ENCODE measurements at places on chromosomes 12 and 14.

DNA sequence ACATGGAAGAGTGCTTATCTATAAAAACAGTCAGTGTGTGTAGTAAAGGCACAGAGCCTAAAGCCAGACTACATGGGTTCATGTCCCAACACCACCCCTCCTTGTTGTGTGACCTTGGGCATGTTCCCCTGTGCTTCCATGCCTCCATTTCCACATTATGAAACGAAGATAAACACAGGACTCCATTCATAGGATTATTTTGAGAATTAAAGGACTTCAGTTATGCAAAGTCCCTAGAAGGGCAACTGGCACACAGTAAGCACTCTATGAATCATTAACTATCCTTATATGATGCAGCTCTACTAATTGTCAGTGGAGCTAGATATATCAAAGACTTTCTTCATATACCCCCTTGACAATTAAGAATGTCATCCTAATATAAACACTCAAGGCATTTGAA lies 17.8 kb downstream of the IFNG-AS1 start:
- no peak for DNase-seq

DNA sequence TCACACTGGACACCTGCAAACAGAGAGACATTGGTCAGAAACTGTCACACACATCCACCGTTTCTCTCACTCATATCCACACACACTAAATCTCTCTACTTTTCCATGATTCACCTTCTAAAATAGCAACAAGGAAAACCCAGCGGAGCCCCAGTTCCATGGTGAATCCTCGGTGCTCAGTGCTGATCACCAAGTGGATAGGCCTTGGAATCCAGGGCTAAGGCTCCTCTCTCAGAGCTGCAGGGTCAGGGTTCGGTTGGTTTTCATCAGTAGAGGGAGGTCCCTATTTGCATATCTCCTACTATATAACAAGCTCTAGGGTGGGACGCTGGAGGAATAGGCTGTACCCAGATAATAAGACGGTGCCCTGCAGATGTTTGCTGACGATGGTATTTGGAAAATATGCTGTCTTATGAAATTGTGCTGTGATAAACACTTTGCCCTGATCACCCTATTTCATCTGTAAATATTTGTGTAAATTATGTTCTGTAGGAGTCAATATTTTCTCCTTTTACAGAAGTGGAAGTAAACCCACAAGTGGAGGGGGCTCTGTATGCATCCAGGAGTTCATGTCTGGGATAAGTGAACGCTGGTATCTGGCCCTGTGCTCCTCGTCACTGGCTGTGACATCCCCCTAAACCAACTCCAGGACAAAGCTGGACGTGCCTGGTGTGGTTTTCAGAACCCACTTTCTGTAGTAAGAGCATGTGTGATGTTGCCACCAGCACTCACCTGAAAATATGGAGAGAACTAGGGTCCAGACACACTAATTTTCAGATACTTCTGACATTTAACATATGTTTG lies 709.2 kb downstream of the TMEM121 start:
- no peak for DNase-seq

DNA sequence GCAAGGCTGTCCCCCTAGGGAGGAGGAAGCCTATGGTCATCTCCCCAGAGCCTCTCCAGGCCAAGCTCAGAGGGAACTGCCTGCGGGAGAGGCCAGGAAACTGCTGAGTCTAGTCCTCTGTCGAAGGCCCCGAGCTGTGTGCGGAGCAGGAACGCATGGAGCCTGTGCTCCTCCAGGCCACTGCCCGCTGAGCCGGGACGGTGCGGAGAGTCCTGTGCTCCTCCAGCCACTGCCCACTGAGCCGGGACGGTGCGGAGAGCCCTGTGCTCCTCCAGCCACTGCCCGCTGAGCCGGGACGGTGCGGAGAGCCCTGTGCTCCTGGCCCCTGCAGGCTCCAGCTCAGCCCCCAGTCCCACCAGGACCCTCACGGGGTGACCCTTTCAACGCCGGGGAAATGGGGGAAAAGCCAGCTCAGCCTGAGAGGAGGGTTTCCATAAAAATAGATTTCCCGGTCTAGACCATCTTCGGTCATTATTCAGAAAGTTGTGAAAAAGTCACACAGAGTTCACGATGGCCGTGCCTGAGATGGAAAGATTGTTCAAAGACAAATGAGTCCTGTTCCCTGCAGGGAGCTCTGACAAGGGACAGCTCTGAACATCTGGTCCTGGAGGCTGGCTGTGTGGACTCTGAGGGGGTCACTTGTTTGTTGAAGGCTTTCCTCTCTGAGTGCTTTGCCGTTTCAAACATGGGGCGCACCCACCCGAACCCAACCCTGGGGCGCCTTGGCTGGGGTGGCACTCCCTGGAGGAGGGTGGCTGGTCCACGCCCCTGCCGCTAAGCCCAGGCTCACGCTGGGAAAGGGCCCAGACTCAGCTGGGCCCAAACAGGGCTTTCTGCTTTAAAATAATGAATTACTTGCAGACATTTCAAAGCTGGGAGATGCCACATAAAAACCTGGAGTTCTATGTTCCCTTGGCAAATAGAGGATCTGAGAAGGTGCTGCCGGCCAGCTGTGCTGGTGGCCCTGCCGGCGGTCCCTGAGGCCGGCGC lies 85.5 kb downstream of the ADGRD1 start:
- no peak for DNase-seq

DNA sequence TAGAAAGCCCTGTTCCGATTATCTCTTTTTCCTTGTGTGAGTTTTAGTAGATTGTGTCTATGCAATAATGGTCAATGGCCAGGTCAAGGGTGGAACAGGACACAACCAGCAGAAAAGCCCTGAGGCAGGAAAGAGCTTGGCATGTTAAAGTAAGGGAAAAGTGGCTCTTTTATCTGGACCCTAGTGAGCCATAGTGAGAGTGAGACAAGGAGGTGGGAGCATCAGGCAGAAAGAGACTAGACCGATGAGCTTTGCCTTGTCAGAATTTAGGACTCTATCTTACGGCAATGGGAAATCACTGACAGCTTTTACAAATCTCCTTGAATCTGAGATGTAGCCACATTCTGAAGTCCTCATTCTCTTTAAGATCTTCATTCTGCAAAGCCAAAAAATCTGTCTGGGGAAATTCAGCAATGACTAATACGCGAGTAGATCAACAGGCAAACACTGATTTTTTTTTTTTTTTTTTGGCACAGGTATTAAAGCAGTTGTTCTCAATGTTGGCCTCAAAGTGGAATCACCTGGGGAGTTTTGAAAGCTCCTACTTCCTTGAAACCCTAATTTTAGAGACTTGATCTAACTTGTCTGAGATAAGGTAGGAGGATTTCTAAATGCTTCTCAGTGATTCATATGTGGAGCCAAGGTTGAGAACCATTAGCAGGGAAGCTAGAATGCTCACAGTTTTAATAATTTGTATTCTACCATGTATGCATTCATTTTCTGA lies 33.9 kb downstream of the TMEM19 start:
- no peak for DNase-seq

DNA sequence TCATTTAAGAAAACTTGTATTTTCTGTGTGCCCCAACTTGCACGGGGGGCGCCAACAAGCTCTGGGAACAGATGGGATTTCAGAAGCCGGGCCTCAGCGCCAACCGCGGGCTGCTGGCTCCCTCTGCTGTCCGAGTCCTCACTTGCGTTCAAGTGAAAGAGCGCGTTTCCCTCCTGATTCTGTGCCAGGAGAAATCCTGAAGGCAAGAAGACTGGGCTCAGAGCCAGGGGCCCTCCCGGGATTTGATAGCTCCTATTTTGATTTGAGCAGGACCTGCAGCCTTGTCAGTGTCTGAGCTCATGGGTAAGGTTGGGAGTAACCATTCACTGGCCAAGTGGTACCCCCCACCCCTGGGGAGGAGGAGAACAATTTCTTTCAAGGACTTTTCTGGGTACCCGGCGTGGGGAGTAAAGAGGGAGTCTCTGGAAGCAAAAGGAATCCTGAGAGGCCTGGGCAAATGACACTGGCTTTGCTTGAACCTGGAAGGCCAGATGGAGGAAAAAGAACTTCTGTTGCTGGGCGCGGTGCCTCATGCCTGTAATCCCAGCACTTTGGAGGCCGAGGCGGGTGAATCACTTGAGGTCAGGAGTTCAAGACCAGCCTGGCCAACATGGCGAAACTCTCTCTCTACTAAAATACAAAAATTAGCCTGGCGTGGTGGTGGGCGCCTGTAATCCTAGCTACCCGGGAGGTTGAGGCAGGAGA lies 179.0 kb upstream of the RGS6 start:
- DNase-seq: peak; percentile 66

Measured in thoracic aorta (tissue), 2 donors.